ENCODE measurements at places on chromosomes 13 and 19.

DNA sequence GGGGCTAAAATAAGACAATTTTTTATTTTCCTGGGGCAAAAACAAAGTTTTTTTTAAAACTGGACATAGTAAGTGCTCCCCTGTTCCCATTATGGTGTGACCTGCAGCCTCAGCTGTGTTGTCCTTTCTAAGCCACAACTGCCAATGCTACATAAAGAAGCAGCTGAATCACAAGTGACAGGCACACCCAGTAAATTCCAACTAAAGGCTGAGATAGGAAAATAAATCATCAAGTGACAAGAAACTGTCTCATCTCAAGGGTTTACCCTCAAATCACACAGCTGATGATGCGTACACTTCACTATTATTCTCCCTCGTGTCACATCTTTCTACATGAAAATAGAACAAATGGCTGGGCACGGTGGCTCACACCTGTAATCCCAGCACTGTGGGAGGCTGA is 28.7 kb downstream of the STK24 start:
- DNase-seq, result no peak

GRCh38 chr19:39100500-39101166 is 16.5 kb downstream of the ACP7 start:
- DNase-seq, result no peak

DNA sequence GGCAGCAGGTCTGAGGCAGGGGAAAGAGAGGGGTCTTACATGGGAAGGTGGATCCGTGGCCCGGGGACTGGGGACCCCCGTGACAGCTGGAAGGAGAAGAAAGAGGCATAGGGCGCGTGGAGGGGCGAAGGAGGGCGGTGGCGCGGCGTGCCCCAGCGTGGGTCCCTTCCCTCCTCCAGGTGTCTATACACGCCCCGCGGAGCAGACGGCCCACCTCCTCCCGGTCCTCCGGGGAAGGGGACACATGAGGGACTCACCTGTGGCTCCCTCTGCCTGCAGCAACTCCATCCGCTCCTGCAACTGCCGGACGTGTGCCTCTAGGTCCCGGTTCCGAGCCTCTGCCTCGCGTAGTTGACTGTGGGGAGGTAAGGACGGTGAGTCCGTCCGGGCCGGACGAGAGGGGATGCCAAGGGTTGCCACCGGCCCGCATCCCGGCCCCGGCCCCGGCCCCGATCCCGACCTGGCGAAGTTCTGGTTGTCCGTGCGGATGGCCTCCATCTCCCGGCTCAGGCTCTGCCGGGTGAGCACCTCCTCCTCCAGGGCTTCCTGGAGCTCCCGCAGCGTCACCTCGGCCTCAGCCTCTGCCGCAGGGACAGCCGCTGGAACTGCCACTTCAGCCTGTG is 2.4 kb upstream of the SIX5 start:
- DNase-seq, result no peak

- no peak for DNase-seq
These were observed 5.7 kb upstream of the FBXO27 start for GRCh38 chr19:39038098-39038497.

DNA sequence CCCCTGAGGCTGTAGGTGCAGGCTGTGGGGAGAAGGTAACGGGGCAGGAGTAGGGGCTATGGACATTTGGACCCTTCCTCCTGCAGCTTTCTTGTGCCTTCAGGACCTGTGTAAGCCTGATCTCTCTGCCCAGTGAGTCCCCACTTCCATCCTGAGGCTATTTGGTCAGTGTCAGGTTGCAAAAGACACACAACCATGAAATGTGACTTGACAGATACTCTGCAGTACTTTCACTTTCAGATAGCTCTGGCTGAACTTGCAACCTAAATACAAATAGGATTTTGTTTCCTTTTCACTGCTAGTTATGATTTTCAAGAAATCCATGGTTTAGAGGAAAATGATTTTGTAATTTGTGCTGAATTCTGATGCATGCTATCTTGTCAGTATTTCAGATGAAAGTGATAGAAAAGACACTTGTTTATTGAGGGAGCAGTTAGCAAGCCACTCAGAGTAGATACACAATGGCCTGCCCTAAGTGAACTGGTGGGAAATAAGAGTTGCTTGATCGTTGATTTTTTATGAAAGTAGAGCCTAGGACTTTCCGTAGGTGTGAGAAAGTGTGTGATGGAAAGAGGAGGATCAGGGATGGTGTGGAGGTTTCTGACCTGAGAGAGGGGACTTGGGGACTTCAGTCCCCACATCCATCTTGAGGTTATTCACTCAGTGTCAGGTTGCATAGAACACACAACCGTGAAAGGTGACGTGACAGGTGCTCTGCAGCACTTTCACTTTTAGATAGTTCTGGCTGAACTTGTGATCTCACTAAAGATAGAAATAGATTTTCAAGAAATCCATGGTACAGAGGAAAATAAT is 18.1 kb upstream of the EID2 start:
- peak; percentile 33 for DNase-seq

GRCh38 chr19:8115805-8116396 is 33.5 kb downstream of the FBN3 start:
- no peak for DNase-seq

GRCh38 chr13:50826035-50826434 is 17.5 kb downstream of the DLEU7 start:
- no peak for DNase-seq

DNA sequence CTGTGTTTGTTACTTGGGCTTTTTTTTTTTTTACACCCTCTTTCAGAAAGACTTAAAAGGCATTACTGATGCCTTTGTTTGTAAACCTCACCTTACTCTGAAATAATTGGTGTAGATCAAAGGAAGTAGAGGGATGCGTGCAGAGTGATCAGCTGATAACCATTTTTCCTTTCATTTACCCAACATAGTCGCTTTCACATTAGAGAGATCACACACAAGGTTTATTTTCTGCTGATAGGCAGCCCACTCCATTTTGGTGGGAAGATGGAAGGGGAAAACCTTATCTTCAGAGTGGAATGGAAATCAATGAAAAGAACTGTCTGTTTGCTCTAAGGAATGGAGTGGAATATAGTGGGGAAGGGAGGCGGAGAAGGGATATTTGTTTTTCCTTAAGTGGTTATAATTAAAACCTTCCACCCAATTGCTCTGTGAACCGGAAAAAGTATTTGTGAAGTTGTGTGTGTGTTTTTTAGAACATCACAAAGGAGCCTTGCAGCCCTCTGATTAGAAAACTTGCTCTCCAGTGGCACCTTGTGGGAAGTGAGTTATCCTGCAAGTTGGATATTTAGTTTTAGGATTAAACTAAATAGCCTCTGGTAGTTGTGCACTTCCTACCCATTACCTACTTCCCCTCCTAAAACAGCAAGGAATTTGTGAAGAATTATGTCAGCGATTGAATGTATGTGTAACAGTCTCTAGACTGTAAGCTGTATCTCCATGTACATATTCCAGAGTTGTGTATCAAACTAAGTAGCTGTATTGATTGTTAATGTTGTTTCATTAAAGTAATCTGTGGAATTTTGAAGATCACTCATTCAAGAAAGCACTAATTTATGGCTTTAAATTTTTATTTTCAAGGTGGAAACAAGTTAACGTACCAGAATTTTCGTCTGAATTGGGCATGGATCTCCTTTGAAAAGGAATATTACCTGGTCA is 76.8 kb downstream of the FREM2 start:
- no peak for DNase-seq

DNA sequence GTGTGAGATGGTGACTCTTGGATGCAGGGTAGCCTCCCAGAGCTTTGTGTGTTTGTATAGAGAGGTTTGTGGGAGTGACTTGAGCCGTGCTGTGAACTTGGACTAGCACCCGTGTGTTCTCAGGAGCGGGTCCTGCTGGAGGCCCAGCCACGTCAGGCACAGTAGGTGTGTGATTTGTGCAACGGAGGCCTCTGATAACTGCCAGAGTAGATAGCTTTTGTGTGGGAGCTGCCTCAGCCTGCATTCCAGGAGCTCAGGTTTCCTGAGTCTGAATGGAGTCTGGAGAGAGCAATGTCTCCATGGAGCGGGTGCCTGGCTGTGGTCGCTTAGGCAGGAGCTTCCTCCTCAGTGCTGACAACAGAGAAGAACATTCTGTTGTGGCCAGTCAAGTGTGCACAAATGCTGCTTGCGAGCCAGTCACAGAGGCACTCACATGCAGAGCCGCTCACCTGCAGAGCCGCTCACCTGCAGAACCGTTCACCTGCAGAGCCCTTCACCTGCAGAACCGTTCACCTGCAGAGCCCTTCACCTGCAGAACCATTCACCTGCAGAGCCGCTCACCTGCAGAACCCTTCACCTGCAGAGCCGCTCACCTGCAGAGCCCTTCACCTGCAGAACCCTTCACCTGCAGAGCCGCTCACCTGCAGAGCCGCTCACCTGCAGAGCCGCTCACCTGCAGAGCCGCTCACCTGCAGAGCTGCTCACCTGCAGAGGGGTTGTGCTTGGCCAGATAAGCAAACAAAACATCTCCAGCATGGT is 32.6 kb downstream of the TFDP1 start:
- DNase-seq, result no peak

DNA sequence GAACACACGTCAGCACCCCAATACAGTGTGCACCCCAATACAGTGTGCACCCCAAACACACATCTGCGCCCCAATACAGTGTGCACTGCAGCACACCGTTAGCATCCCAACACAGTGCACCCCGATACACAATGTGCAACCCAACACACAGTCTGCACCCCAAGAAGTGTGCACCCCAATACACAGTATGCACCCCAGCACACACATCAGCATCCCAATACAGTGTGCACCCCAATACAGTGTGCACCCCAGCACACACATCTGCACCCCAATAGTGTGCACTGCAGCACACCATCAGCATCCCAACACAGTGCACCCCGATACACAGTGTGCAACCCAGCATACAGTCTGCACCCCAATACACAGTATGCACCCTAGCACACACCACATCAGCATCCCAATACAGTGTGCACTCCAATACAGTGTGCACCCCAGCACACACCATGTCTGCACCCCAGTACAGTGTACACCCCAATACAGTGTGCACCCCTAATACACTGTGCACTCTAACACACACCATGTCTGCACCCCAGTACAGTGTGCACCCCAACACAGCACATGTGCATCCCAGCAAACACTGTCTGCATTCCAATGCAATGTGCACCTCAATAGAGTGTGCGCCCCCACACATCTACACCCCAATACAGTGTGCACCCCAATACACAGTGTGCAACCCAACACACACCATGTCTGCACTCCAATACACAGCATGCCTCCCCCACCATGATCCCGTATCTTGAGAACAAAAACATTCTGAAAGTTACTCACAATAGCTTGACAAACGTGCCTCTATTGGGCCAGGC is 855 bp upstream of the CARS2 start:
- no peak for DNase-seq

All from activated CD4-positive, alpha-beta T cell treated with anti-CD3 and anti-CD28 coated beads, Interleukin-2, amount 10 ng/mL, durations not matched to agents 7 days and 5 days (primary cell).